Vein endothelial cell (primary cell): ENCODE measurements at places on chromosomes 6 and 20. TPM values are rescaled to one million over a fixed set of nuclear protein-coding genes. Genes with fewer than 3 reads are reported as not detected.

The UBE2J1 gene
- total RNA-seq: 55.2 and 95.6 TPM in 2 replicates

The DPPA5 gene
- not detected in 2 replicates for total RNA-seq

The FOXQ1 gene
- total RNA-seq: not detected in 2 replicates

The KIF16B gene
- 6.2 and 7.0 TPM in 2 replicates for total RNA-seq

The GABRR1 gene
- total RNA-seq: 0.10 TPM in 1 of 2 replicates, not detected in the other
